ENCODE measurements at places on chromosomes 2 and 18.

DNA sequence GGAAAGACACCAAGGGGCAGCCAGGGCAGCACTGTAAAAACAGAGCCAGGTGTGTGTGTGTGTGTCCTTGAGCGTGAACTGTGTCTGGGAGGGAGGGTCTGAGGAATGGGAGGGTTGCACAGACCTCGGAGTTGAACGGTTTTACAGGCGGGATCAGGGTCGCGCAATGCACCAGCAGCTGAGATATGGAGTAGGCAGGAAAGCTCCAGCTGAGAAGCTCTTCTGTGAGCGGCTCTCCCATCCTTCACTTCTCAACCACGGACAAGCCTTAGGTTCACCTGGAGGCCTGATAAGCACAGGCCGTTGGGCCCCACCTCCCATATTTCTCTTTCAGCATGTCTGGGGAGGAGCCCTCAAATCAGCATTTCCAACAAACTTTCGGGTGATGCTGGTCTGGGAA lies 12.1 kb downstream of the SERTAD2 start:
- DNase-seq, result no peak

DNA sequence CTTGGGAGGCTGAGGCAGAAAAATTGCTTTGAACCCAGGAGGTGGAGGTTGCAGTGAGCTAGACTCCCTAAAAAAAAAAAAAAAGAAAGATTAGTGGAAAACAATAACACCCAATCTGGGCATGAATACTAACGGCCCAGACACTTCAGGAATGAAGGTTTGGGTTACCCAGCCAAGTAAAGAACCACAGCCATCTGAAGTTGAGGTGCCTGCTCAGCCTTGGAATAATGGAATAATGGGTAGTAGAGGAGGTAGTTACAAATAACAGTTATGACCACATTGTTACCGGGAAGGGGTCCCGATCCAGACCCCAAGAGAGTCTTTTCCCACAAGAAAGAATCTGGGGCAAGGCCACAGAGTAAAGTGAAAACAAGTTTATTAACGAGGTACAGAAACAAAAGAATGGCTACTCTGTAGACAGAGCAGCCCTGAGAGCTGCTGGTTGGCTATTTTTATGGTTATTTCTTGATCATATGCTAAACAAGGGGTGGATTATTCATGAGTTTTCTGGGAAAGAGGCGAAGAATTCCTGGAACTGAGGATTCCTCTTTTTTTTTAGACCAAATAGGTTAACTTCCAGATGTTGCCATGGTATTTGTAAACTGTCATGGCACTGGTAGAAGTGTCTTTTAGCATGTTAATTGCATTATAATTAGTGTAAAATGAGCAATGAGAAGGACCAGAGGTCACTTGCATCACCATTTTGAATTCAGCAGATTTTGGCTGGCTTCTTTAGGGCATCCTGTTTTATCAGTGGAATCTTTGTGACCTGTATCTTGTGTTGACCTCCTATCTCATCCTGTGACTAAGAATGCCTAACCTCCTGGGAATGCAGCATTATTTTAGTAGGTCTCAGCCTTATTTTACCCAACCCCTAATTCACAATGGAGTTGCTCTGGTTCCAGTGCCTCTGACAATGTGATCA lies 96.2 kb upstream of the HAAO start:
- no peak for DNase-seq

- no peak for DNase-seq
These were observed 274.5 kb downstream of the MYCN start for GRCh38 chr2:16214861-16215260.

- no peak for DNase-seq
These were observed 75.4 kb downstream of the EML4 start for GRCh38 chr2:42244520-42244919.

GRCh38 chr2:31967790-31968189 lies 43.0 kb downstream of the MEMO1 start:
- no peak for DNase-seq

DNA sequence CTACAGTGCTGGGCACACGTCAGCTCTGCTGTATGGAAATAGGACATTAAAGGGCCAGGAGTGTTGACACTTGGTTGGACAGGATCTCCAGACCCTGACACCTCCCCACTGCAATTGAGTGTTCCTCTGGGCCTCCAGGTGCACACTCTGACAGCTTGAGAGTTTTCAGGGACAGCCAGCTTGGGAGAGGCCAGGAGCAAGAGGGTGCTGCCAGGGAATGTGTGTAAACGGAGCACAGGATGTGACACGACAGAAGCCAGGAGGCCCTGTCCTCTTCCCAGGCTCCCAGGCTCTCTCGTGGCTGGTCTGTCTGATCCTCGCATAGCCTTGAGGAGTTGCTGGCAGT lies 318.1 kb upstream of the HS6ST1 start:
- DNase-seq, result no peak

DNA sequence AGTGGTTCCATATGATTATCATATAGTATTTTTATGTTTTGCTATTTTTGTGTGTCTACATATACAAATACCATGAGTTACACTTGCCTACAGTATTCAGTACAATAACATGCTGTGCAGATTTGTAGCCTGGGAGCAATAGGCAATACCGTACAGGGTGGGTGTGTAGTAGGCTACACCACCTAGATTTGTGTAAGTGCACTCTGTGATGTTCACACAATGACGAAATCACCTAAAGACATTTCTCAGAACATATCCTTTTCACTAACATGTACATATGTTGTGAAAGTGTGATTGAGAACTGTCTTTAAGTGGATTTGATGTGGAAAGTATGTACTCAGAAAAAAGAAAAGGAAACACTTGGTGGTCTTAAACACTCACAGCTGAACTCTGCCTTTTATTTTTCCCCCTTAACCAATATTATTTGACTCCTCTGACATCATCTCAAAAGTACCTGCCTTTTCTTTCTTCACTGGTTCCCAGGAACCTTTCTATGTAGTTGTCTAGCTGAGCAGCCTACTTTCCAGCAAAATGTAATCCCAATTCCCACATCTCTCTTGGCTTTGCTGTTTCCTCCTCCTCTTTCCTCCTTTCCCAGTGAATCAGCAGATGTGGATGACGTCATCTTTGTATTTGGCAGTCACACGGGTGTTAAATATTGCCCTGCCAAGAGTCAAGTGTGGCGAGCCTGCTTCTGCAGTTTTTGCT lies 47.7 kb downstream of the OSBPL6 start:
- peak; percentile 44 for DNase-seq

- no peak for DNase-seq
These were observed 12.6 kb upstream of the ELAC1 start for GRCh38 chr18:50955253-50955652.

- DNase-seq, result no peak
These were observed 137.9 kb downstream of the MGAT5 start for GRCh38 chr2:134391751-134392160.

DNA sequence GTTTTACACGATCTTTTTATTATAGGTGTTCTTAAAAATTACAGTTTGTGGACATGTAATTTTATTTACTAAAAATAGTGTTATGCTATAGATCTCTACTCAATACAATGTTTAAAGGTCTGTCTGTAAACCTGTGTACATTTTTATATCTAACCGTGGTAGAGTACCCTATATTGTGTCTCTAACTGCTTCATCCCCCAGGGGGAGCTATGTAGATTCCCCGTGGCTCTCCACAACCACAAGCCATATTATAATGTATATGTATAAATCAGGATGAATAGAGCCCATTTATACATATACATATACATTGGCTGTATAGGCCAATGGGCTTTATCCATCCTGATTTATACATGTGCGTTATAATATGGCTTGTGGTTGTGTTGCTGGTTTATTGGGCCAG lies 59.4 kb downstream of the ADAM23 start:
- DNase-seq, result no peak

DNA sequence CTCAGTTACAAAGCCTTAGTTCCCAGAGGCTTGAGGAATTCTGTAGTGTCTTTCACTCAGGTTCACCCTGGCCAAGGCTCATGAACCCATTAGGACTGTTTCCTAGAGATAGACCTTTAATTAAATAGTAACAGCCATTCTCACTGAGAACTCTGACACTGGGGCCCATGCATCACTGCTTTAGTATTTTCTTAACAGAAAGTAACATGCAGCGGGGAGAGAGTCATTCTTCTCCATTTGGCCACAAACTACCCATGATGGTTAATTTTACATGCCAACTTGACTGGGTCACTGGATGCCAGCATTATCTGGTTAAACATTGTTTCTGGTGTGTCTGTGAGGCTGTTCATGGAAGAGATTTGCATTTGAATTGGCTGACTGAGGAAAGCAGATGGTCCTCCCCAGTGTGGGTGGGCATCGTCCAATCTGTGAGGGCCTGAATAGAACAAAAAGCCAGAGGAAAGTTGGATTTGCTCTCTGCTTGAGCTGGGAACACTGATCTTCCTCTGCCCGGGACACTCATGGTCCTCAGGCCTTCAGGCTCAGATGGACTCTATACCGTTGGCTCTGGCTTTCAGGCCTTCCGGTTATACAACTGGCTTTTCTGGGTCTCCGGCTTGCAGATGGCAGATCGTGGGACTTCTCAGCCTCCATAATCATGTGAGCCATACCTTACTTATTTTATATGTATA lies 5.6 kb upstream of the CPLX4 start:
- no peak for DNase-seq

DNA sequence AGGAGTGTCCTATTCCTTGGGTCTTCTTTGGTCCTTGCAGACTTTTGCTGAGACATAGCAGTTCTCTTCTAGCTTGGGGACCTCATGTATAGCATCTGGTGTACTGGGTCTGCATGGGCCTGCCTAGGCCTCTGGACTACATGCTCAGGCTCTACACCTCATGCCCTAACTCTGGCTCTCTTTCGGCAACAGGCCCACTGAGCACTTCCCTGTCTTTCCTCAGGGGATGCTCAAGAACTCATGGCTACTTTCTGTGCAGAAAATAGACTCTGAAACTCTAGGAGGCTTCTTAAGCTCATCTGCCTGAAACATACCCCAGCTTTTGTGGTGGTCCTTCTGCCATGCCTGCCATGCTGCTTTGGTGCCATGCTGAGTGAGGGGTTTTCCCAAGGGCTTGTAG lies 21.5 kb upstream of the CPS1 start:
- DNase-seq, result no peak

DNA sequence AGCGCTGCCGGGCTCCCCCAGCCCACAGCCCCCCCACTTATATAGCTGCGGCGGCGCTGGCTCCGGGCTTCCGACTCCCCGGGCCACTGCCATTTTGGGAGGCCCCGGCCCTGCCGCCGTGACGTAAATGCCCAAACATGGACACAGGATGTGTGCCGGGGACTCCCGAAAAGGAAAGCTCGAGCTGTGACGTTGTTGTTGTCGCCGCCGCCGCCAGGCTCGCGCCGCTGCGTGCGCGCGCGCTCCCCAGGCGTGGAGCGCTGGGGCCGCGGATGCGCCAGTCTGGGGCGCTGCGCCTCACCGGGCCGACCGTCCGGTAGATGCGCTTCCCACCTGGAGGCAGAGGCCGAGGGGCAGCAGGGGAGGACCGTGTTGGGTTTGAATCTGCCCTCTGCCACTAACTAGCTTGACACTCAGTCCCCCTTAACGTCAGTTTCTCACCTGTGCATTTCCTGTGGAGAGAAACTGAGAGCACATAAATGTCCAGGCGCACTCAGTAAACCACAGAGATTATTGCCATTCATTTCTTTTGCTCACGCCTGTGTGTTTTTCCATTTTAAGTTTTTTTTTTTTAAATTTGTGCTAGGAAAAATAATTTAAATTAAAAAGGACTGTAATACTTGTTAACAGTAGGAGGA lies at the start of gene EGR4:
Gene EGR4, minus strand, starts transcription at position 15 of the 638 bp plus-strand sequence. CDS start 231 bp downstream, outside the sequence.
- no peak for DNase-seq

DNA sequence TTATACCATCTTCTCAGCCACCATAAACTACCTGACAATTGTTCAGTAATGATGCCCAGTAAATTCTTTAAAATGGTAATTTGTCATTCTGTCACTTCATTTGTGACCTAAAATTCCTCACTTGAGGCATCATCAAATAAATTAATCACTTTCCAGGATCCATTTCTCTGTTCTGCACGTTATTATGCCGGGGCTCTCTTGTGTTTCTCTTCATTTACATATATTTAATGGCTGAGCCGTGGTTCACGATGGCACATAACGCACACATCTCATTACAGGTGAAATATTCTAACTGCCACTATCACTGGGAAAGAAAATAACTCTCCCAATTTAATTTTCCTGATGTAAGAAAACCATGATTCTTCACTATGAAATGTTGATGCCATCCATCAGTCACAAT lies 529.6 kb downstream of the NR4A2 start:
- DNase-seq, result no peak

GRCh38 chr2:100278501-100278900 lies 43.8 kb downstream of the LONRF2 start:
- DNase-seq, result no peak

DNA sequence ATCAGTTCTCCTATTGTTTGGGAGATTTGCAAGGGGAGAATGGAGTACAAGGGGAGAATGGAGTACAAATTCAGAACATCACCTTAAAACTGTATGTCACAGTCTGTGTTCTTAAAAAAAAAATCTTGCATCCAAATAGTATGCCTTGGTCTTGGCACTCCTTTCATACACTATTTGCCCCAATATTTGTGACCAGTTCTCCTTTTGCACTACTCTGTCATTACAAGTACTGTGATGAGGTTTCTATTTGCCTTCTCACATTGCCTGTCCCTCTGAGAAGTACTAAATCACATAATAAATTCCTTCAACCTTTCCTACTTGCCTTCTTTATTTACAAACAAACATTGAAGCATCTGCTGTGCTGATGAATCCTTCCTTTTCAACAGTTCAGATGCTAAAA lies 36.0 kb upstream of the NCK2 start:
- no peak for DNase-seq

GRCh38 chr2:240436683-240437550 lies 1.5 kb downstream of the GPC1 start:
- DNase-seq, result no peak

DNA sequence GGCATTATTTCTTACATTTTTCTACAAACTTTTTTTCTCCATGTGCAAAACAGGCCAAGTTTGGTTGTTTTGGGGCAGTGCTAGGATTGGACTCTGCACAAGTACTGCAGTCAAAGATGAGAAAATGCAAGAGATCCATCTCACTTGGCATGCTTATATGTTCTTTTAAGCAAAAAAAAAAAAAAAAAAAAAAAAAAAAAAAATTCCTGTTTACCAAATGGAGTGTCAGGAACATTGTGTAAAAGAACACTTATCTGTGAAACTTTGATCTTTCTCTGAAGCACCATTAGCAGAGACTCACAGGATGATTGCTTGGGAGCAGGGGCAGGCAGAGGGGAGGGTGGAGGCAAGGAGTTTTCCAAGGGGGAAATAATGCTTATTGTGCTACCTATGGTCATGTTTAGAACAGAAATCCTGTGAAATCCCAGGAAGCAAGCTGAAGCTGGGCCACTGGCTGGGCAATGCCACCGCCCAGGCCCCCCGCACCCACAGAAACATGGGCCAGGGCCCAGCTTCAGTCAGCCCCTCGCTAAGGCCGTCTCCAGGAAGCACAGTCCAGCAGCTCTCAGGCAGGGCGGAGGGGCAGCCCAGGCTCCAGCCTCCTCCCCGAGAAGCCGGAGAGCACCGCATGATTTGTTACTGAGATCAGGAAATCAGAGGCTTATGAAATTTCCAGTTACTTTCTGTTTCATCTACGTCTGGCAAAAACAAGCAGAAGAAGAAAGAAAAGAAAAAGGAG lies 229.4 kb downstream of the ZNF516 start:
- DNase-seq, result no peak

- DNase-seq, result no peak
These were observed 13.8 kb downstream of the GKN2 start for GRCh38 chr2:68938938-68939337.
